Vagina (tissue), 2 donors: ENCODE measurements at places on chromosomes 12 and 14. TPM values are rescaled to one million over a fixed set of nuclear protein-coding genes. Genes with fewer than 3 reads are reported as not detected.
A peak's percentile ranks its signal among the peaks of the same experiment; 100 is the strongest.

DNA sequence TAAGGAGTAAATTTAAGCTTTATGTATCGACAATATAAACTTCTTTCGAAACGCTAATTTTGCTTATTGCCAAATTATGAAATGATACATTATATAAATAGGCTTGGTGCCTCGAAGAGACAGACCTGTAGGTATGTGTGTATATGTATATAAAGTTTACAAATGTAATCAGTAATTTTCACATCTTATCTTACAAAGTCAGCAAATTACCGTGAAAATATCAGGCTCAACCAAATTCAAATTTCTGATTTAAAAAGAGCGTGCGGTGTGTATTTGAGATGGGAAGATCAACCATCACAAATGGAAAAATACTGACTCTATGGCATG is 605 bp downstream of the ZCRB1 start:
- peaks cover 3% of the 10 kb centered on the region for H3K36me3 ChIP-seq
- peak overlapping the region; percentile 68 for H3K4me3 ChIP-seq
- H3K27ac ChIP-seq = peak overlapping the region; percentile 85
- no peaks in the 10 kb centered on the region for H3K27me3 ChIP-seq

DNA sequence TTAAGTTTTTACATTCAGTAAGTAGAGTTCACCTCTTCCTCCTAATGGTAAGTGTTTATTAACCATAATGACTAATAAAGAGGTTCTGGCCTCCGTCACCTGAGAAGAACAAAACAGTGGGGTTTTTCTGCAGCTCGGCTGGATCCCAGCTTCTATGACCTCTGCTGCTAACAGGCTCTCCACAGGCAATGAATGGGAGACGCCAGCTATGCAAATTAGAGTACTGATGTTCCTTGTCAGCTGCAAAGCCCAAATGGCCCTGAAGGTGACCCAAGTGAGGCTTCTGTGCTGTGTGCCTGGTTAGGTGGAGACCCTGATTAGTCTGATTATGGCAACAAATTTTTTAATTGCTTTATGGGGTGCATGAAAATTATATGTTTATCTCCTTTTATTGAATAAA is 218.1 kb downstream of the APAF1 start:
- H3K27me3 ChIP-seq = no peaks in the 10 kb centered on the region
- H3K36me3 ChIP-seq = no peaks in the 10 kb centered on the region
- H3K4me3 ChIP-seq = no peak overlapping the region
- H3K27ac ChIP-seq = no peak overlapping the region
- H3K4me1 ChIP-seq = no peaks in the 10 kb centered on the region

The RNF212B gene
- total RNA-seq = not detected

The LRRIQ1 gene
- total RNA-seq = 0.25 TPM

DNA sequence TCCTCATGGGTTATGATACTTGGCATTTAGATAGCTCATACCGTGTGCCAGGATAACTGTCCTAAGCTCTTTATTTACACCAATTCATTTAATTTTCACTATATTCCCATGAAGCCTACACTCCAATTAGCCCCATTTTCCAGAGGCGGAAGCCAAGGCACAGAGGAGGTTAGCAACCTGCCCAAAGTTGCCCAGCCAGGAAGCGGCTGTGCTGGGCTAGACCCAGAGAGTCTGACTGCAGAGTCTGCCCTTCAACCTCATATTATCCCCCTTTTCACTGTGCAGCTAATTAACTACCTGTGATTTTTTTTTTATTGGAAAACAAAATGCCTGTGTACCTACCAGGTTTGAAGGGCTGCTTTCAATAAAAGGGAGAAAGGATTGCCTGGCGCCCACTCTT is 2.5 kb downstream of the RFLNA start:
- H3K4me1 ChIP-seq = peaks cover 17% of the 10 kb centered on the region
- no peaks in the 10 kb centered on the region for H3K36me3 ChIP-seq
- no peaks in the 10 kb centered on the region for H3K27me3 ChIP-seq
- no peak for DNase-seq

The MYL2 gene
- not detected for total RNA-seq

The POTEG gene
- not detected for total RNA-seq

The OR6C2 gene
- not detected for total RNA-seq

- H3K27ac ChIP-seq = no peak overlapping the region
- no peaks in the 10 kb centered on the region for H3K4me1 ChIP-seq
- DNase-seq = no peak
- no peaks in the 10 kb centered on the region for H3K27me3 ChIP-seq
These were observed 45.4 kb upstream of the NEDD1 start for GRCh38 chr12:96861656-96862055.

DNA sequence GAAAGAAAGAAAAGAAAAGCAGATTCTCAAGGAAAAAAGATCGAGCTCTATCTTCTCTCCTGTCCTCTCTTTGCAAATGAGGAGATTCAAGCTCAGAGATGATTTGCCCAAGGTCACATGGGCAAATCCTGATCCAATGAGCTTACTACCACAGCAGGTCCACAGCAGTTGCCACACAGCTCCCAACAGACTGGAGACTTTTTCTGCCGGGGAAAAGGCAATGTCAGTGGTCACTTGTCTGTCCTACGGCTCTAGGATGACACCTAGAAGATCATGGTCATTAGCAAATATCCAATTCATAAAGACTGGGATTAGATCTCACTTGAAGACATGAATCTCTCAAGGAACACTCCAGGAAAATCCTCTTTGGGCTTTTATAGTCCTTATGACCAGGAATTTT is 58.8 kb downstream of the TTC7B start:
- no peaks in the 10 kb centered on the region for H3K27me3 ChIP-seq
- peaks cover 13% of the 10 kb centered on the region for H3K4me1 ChIP-seq
- peak; percentile 83 for DNase-seq
- H3K36me3 ChIP-seq = no peaks in the 10 kb centered on the region

The HELB gene
- total RNA-seq = 5.2 TPM

- no peak overlapping the region for H3K27ac ChIP-seq
- H3K4me1 ChIP-seq = no peaks in the 10 kb centered on the region
- H3K27me3 ChIP-seq = no peaks in the 10 kb centered on the region
These were observed 83.2 kb downstream of the SLC38A6 start for GRCh38 chr14:61064210-61064609.

DNA sequence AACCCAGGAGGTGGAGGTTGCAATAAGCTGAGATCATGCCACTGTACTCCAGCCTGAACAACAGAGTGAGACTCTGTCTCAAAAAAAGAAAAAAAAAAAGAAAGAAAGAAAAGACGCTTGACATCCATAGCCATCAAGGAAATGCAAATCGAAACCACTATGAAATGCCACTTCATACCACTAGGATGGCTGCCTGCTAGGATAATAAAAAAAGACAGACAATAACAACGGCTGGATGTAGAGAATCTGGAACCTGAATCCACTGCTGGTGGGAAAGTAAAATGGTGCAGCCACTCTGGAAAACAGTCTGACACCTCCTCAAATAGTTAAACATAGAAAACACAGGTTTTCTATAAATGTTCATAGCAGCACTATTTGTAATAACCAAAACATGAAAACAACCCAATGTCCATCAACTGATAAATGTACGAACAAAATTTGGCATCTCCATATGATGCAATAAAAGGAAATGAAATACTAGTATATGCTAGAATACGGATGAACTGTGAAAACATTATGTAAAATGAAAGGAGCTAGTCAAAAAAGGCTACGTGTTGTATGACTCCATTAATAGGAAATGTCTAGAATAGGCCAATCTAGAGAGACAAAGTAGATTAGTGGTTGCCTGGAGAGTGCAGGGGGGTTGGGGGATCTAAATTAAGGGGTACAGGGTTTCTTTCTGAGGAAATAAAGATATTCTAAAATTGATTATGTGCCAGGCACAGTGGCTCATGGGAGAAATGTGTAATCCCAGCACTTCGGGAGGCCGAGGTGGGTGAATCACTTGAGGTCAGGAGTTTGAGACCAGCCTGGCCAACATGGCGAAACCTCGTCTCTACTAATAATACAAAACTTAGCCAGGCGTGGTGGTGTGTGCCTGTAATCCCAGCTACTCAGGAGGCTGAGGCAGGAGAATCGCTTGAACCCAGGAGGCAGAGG is 9.7 kb downstream of the WSB2 start:
- H3K27ac ChIP-seq = no peak overlapping the region
- H3K36me3 ChIP-seq = no peaks in the 10 kb centered on the region
- H3K4me3 ChIP-seq = no peak overlapping the region
- no peak for DNase-seq

GRCh38 chr14:77069551-77069950 is 28.5 kb upstream of the CIPC start:
- H3K27ac ChIP-seq = peak overlapping the region; percentile 71
- no peaks in the 10 kb centered on the region for H3K27me3 ChIP-seq
- DNase-seq = peak; percentile 82
- H3K36me3 ChIP-seq = no peaks in the 10 kb centered on the region

DNA sequence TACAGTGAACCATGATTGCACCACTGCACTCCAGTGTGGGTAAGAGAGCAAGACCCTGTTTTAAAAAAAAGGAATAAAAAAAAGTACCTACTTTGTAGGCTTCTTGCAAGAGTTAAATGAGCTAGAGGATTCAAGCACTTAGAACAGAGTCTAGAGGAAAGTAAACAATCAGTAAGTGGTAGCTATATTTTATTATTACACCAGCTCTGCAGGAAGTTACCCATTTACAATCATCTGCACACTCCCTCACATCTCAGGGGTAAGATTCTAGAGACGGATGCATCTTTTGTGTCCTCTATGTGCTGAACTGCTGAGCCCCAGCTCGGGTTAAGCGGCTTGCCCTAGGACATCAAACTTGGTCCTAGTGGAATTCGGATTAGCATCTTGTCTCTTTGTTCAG is 67.3 kb downstream of the KCNK10 start:
- DNase-seq = no peak
- no peaks in the 10 kb centered on the region for H3K27me3 ChIP-seq
- H3K36me3 ChIP-seq = no peaks in the 10 kb centered on the region
- no peak overlapping the region for H3K4me3 ChIP-seq
- H3K4me1 ChIP-seq = peaks cover 5% of the 10 kb centered on the region

DNA sequence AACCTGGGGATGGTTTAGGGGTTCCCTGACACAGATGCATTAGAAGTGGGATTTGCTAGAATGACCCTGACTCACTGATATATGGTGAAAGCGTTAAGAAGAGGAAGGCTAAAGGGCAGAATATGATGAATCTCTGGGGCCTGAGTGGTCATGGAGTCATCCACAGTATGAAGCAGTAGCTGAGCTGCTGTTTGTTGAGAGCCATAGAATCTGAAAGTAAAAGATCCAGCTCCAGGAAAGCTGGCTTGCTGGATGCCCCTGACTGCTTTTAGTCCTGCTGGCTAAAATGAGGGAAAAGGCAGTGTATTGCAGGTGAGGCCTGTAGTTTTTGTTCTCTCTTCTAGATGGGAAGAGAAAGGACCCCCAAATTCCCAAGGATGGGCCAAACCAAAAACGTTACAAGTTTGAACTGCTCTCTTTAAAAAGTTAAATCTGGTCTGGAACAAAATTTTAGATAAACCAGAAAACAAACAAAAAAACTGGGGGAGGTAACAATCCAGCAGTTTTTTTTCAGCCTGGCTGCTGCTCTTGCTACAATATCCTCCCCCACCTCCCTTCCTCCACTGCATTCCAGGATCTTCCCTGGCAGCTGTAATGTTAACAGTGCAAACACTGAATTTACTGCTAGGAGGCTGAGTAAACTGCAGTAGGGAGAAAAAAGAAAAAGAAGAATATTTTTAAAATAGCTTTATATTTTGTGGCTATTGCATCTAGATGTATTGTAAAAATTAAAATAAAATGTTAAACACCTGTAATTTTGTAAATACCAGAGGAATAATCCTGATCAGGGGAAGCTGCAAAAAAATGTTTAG is 16.5 kb downstream of the SEL1L start:
- no peak overlapping the region for H3K4me3 ChIP-seq
- DNase-seq = no peak
- no peaks in the 10 kb centered on the region for H3K27me3 ChIP-seq
- H3K27ac ChIP-seq = peak overlapping the region; percentile 52
- peaks cover 23% of the 10 kb centered on the region for H3K36me3 ChIP-seq

- DNase-seq = no peak
- H3K4me1 ChIP-seq = peaks cover 34% of the 10 kb centered on the region
- H3K36me3 ChIP-seq = peaks cover 35% of the 10 kb centered on the region
- no peak overlapping the region for H3K27ac ChIP-seq
These were observed 58.2 kb downstream of the DICER1 start for GRCh38 chr14:95098984-95099599.

The ULK1 gene
- 33.1 TPM for total RNA-seq

The FOXM1 gene
- 8.1 TPM for total RNA-seq

DNA sequence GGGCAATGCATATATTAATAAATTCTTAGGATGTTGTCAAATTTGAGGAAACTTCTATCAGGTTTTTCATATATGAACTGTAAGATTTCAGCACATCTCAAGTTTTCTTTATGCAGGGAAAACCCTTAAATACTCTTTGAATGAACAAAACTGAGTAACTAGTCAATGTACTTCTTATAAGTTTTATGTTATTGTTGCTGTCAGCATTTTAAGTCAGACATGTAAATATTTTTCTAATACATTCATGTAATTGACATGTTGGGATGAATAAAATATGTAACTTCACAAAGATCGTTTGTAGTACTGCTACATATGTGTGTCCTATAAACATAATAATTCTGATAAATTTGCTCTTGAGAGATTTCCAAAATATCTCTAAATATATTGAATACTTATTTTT is 109.6 kb downstream of the BMP4 start:
- H3K27ac ChIP-seq = no peak overlapping the region
- no peaks in the 10 kb centered on the region for H3K36me3 ChIP-seq
- H3K4me1 ChIP-seq = no peaks in the 10 kb centered on the region

DNA sequence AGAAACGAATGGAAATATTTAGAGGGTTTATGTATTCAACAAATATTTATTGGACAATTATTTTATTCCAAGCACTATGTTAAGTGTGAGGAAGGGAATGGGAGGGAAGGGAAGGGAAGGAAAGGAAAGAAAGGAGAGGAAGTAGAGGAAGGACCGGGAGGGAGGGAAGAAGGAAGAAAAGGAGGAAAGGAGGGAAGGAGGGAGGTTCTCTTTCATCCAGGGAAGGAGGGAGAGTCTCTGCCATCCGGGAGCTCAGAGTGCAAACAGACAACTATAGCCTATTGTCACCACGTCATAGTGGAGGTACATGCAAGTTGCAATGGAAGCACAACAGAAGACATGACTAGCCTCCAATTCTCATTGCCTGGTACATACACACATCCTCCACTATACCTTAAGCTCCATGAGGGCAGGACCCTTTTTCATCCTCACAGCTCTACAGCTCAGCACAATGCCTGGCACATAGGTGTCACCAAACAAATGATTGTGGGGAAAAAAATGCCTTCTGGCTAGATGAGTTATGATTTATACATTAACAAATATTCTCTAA is 48.1 kb downstream of the DAD1 start:
- peaks cover 42% of the 10 kb centered on the region for H3K4me1 ChIP-seq
- DNase-seq = no peak
- no peaks in the 10 kb centered on the region for H3K36me3 ChIP-seq
- H3K27me3 ChIP-seq = no peaks in the 10 kb centered on the region
- H3K4me3 ChIP-seq = no peak overlapping the region

The RASAL1 gene
- total RNA-seq = 11.0 TPM
